Activated CD4-positive, alpha-beta memory T cell treated with anti-CD3 and anti-CD28 coated beads, Interleukin-2, amount 10 ng/mL, durations not matched to agents 7 days and 5 days (primary cell): ENCODE measurements at places on chromosomes 13 and 19. TPM values are rescaled to one million over a fixed set of nuclear protein-coding genes. Genes with fewer than 3 reads are reported as not detected.

GRCh38 chr13:33434676-33435075 lies 149.1 kb upstream of the STARD13 start:
- DNase-seq: no peak

- no peak for DNase-seq
These were observed 54.0 kb upstream of the TNFRSF19 start for GRCh38 chr13:23516190-23516589.

- no peak for DNase-seq
These were observed 2.4 kb upstream of the POU2F2 start for GRCh38 chr19:42134535-42135070.

- DNase-seq: no peak
These were observed 11.9 kb downstream of the PLEKHF1 start for GRCh38 chr19:29677001-29677817.

GRCh38 chr19:28607066-28607583 lies 605.8 kb downstream of the UQCRFS1 start:
- DNase-seq: no peak

GRCh38 chr19:5655412-5655811 lies 24.9 kb downstream of the MICOS13 start:
- DNase-seq: no peak

- no peak for DNase-seq
These were observed 6.0 kb downstream of the C13orf42 start for GRCh38 chr13:51105046-51105445.

- DNase-seq: peak; percentile 46
These were observed 59.9 kb downstream of the LIG4 start for GRCh38 chr13:108155185-108156106.

DNA sequence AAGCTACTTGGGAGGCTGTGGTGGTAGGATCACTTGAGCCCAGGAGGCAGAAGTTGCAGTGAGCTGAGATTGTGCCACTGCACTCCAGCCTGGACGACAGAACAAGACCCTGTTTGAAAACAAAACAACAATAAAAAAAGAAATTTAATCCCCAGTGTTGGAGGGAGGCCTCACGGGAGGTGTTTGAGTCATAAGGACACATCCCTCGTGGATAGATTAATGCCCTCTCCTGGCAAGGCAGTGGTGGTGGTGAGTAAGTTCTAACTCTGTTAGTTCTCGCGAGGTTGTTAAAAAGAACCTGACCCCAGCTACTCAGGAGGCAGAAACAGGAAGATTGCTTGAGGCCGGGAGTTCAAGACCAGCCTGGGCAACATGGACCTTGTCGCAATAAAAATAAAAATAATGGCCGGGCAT lies 27.6 kb upstream of the SIN3B start:
- no peak for DNase-seq

DNA sequence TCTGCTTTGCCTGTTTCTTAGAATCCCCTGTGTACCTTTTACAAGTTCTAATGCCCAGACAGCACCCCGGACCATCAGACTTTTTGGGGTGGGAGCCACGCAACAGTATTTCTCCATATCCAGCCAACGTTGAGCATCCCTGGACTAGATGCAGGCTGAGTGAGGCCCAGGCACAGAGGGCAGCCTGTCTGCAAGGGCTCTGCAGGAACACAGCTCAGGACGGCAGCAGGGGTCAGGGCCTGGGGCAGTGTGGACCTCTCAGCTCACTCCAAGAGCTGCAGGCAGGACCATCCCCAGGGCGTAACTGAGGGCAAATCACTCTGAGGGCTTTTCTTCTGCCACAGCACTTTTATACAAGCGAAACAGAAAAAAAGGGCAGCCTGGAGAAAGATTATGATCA lies 95.8 kb downstream of the DNAJC15 start:
- no peak for DNase-seq

DNA sequence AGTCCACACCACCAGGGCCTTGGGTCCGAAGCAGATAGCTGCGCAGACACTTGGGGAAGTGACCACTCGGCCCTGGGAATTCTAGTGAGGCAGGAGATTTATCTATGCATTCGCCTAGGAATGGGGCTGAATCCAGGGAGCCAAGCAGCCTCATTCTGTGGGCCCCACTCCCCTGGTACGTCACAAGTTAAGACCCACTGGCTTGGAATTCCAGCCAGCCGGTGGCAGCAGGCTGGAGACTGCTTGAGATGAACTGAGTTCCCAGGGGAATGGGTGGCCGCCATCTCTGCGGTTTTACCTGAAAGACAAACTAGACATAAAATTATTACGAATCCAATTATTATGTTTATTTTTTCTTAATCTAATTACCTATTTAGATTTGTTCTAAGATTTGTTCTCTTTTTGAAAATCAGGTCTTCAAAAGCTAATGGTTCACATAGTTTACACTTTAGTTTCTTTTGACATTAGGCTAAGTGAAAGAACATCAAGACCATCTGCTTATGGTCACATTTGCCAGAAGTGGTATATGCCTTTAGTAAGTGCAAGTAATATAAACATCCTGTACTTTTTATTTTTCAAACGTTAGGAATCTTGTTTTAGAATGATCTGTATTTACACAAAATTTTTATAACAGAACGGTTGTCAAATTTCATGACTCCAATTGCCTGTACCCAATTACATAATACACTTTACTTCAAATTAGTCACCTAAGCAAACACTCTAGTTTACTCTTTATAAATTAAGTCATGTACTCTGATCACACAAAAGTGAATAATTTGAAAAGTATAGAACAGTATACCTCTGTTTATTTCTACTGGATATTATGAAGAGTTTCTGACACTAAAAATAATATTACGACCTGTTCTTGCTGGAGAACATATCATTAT lies 74.4 kb downstream of the SLITRK6 start:
- no peak for DNase-seq

- DNase-seq: no peak
These were observed 17.9 kb upstream of the RFC3 start for GRCh38 chr13:33799950-33800592.

GRCh38 chr19:15324791-15325519 lies 7.4 kb downstream of the BRD4 start:
- DNase-seq: no peak

GRCh38 chr13:40769970-40770369 lies 1.0 kb downstream of the MRPS31 start:
- DNase-seq: no peak

GRCh38 chr13:81639984-81640582 lies 1299.2 kb upstream of the SPRY2 start:
- DNase-seq: no peak

DNA sequence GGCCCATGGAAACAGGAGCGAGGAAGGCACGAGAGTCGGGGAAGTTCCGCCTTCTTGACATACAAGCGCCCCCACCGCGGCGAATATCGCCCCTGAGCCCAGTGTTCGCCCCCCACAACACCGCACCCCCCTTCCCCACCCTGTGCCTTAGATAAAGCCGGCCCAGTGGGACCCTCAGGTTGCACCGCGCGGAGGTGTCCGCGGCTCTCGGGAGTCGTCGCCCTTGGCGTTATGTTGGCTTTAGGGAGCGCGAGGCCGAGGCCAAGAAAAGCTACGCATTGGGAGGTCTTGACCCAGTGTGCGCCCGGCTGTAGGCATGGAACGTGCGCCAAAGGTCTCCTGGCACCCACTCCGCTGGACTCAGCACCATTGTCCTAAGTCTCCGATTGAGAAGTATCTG lies 603 bp upstream of the ZNF132 start:
- no peak for DNase-seq

DNA sequence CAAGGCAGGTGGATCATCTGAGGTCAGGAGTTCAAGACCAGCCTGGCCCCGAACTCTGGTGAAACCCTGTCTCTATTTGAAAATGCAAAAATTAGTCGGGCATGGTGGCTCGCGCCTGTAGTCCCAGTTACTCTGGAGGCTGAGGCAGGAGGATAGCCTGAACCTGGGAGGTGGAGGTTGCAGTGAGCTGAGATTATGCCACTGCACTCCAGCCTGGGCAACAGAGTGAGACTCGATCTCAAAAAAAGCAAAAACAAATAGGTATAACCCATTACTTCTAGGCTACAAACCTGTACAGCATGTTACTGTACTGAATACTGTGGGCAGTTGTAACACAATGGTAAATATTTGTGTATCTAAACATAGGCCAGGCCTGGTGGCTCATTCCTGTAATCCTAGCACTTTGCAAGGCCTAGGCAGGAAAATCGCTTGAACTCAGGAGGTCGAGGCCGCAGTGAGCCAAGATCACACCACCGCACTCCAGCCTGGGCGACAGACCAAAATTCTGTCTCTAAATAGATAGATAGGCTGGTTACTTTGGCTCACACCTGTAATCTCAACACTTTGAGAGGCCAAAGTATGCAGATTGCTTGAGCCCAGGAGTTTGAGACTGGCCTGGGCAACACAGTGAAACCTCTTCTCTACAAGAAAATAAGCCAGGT lies 63.5 kb downstream of the MYO9B start:
- no peak for DNase-seq

DNA sequence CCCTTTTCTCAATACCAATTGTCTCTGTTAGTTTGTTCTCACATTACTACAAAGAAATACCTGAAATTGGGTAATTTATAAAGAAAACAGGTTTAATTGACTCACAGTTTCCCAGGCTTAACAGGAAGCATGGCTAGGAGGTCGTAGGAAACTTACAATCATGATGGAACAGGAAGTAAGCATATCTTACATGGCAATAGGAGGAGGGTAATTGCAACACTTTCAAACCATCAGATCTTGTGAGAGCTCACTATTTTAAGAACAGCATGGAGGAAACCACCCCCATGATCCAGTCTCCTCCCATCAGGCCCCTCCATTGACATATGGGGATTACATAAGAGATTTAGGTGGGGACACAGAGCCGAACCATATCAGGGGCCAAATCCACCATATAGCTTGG lies 1210.1 kb upstream of the SPRY2 start:
- no peak for DNase-seq

DNA sequence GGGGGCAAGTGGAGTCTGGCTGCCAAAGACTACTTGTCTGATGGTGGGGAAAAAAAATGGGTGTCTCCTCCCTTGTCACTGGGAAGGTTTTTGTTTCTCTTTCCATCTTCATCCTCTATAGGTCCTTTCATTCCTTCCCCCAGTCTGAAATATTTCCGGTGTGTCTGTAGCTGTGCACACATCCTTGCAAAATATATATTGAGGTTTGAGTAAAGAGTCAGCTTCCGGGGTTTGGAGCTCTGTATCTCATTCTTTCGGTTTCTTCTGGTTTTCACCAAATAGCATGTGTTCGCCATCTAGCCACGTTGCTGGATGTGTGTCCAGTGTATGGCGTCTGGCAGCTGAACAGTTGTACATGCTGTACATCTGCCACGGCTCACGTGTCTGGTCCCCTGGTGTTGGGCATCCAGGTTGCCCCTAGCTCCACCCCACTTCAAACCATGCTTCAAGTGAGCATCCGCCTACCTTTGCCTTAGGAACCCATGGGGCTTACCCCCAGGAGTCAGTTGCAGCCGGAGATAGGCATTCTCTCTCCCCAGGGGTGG lies 142.2 kb downstream of the SIPA1L3 start:
- DNase-seq: peak; percentile 64

- no peak for DNase-seq
These were observed 2.3 kb downstream of the EEF2 start for GRCh38 chr19:3982701-3983541.

DNA sequence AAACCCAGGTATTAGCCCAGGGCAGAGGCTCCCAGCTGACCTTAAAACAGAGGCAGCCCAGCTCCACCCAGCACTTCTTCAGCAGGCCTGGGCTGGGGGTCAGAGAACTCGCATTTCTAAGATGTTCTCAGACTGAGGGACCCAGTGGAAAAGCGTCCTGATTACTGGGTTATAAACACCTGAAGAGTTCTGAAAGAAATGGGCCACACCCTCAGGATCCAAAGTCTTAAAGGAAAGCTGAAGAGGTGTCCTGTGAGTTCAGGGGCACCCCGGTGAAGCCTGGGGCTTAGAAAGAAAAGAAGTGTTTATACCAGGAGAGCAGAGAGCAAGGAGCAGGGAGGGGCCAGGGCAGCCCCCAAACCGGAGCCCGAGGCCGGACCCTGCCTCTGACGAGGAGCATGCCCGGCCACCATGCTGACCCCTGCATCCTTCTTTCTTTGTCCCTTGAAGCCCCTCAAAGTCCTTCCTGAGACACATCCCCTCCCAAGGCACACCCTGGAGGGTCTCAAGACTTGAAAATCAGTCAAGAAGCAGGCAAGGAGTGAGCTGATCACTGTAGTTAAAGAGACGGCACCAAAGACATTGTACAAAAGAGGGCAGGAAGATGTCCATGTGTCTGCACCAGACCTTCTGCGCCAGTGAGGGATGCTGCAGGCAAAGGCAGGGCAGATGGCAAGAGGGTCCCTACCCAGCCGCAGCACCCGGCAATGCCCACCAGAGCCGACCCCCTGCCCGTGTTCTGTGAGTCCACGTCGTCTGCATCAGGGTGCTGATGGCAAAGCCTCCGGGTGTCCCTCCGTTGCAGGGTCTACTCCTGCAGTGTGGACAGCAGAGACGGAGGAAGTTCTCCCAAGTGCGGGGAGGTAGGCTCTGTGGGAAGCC lies 10.6 kb upstream of the RAB20 start:
- DNase-seq: no peak

The ARHGEF18 gene
- total RNA-seq: 36.0 TPM

The DHRS12 gene
- total RNA-seq: 6.4 TPM

The PEG3 gene
- total RNA-seq: not detected

The RASGRP4 gene
- 19.5 TPM for total RNA-seq

The ZNF792 gene
- total RNA-seq: 18.3 TPM

The NAPSA gene
- 3.2 TPM for total RNA-seq

The CFD gene
- total RNA-seq: 1.6 TPM

The CEACAM20 gene
- total RNA-seq: not detected

The KLF5 gene
- total RNA-seq: 1.6 TPM

The MPND gene
- total RNA-seq: 20.4 TPM

The URAD gene
- total RNA-seq: not detected

The FGF9 gene
- total RNA-seq: 0.20 TPM

The KLF16 gene
- 24.6 TPM for total RNA-seq

The CD37 gene
- 278 TPM for total RNA-seq

The ZNF285 gene
- 0.60 TPM for total RNA-seq
